H4 (cell line): ENCODE measurements at places on chromosomes 3 and 15. TPM values are rescaled to one million over a fixed set of nuclear protein-coding genes. Genes with fewer than 3 reads are reported as not detected.
A peak's percentile ranks its signal among the peaks of the same experiment; 100 is the strongest.

DNA sequence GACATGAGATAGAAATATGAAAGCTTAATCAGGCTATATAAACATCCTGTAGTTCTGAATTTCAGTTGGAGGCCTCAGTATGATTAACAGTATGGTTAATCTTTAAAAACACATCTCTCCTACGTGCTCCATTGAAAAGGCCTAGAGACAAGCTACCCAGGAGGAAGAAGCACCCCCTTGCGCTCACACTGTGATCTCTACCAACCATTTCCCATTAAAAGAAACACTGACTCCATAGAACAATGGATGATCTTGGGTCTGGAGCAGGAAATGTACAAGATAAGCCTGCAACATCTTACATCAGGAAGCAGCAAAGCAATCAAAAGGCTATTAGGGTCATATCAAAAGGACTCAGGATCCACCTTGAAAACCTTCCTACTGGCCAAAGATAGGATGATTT lies 3.4 kb upstream of the EOGT start:
- no peak for DNase-seq

The P3H2 gene
- total RNA-seq: 22.7 and 28.7 TPM in 2 replicates

The DUSP7 gene
- 4.3 and 6.2 TPM in 2 replicates for total RNA-seq

- DNase-seq: no peak
Observed at GRCh38 chr3:113018536-113019181, 27.9 kb downstream of the GTPBP8 start.

GRCh38 chr3:31534065-31534425 lies 1.3 kb downstream of the STT3B start:
- DNase-seq: no peak

DNA sequence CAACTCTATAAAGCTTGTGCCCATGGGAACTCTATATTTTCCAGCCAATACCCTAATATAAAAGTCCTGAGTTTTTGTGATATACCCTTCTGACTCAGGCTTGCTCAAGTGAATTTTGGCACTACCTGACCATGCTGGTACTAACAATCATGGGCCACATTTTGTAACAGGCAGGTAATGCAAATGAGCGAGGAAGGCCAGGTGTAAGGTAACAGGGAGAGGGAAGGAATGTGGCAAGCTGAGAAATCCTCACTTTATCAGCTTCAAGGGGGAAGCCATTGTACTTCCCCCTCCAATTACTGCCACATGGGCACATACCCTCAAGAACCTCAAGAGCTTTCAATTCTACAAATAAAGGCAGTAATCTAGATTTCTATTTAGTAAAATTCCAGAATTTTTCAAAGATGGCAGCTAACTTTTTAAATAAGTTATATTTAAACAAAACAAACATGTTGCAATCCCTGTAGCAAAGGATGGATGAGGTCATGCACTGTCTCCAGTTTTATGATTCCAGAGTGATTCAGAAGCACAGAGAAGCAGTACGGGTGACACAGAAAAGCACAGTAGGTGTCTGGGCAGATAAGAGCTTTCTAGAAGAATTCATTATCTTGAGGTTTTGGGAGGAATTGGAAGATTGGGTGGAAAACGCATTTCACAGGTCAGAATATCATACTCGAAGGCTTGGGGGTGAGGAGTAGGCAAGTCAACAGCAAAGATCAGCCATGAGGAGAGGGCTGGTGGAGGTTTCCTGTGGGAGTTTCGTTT lies 87.6 kb downstream of the FOXP1 start:
- DNase-seq: peak; percentile 25

The C3orf70 gene
- total RNA-seq: 1.3 and 2.8 TPM in 2 replicates

DNA sequence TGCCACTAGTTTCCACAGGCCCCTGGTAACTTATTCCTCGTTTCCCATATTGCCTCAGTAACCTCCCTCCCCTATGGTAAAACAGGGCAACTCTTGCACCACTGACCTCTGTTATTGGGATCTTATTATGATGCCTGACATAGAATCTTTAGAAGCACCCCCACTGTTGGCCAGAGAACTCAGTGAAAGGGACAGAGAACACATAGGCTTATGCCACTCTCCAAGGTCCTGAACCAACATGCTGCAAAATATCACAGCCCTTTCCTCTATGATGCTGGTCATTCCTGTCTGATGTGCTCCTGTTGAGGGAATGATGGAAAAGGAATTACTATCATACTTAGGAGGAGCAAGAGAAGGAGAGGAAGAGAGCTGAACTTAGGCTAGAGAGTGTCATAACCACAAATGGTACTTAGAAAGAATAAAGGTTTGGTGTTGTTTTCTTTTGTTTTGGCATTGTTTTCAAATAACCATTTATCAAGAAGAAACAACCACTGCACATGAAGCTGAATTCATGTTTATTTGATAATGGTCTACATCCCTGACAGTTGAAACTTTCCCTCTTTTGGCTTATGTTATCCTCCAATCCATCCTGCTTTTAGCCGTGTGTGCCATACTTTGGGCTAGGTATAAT lies 330.2 kb downstream of the EPHB1 start:
- DNase-seq: no peak

- peak; percentile 68 for DNase-seq
Observed at GRCh38 chr3:43389388-43390254, 103.3 kb downstream of the SNRK start.

DNA sequence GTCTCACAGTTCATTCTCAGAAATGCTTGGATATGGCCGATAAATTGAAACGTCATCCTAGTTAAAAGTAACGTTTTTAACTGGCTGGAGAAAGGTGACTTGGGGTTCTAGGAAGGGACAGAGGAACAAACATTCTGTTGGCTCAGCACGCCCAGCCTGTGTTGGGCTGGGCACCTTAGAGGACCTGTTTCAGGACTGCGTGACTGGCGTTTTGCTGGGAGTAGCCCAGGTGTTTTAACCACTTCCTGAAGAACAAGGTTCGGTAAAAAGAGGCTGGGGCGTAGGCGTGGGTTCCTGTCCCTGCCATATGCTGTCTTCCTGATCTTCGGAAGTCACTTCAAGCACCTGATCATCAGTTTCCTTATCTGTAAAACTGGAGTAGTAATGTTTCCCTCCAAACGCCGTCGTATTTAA lies 1.1 kb upstream of the TLNRD1 start:
- DNase-seq: no peak

DNA sequence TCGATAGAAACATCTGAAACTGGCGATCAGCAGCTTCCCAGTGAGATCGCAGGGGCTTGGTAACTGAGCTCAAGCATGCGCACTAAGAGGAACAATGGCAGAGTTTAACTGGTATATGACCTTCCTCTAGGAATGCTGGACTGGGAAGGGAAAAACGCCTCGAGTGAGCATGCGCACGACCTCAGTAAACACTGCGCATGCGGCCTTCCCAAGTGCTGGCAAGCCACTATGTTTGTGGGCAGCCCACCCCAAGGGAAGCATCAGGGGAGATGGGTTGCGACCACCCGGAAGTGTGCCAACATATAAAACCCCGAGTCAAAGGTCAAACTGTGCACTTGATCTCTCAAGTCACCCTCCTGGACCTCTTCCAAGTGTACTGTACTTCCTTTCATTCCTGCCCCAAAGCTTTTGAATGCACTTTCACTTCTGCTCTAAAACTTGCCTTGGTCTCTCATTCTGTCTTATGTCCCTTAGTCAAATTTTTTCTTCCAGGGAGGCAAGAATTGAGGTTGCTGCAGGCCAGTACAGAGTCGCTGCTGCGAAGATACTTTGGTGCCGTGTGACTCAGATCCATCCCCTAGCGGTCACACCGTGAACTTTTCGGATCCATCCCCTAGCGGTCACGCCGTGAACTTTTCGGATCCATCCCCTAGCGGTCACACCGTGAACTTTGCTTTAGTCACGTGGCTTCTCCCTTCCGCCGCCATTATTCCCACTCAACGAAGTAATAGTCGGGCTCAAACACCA lies 243.3 kb downstream of the FAM43A start:
- no peak for DNase-seq

DNA sequence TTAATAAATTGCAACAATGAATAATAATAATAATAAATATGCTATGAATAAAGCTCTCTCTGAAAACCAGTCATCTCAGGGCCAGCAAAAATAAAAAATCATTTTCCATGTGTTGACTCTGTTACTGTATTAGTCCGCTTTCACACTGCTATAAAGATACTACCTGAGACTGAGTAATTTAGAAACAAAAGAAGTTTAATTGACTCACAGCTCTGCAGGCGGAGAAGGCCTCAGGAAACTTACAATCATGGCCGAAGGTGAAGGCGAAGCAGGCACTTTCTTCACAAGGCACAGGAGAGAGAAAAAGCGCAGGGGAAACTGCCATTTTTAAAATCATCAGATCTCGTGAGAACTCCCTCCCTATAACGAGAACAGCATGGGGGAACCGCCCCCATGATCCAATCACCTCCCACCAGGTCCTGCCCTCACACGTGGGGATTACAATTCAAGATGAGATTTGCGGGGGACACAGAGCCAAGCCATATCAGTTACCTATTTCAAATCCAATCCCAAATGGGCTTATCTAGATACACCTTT lies 224.1 kb downstream of the IGSF11 start:
- DNase-seq: peak; percentile 36

DNA sequence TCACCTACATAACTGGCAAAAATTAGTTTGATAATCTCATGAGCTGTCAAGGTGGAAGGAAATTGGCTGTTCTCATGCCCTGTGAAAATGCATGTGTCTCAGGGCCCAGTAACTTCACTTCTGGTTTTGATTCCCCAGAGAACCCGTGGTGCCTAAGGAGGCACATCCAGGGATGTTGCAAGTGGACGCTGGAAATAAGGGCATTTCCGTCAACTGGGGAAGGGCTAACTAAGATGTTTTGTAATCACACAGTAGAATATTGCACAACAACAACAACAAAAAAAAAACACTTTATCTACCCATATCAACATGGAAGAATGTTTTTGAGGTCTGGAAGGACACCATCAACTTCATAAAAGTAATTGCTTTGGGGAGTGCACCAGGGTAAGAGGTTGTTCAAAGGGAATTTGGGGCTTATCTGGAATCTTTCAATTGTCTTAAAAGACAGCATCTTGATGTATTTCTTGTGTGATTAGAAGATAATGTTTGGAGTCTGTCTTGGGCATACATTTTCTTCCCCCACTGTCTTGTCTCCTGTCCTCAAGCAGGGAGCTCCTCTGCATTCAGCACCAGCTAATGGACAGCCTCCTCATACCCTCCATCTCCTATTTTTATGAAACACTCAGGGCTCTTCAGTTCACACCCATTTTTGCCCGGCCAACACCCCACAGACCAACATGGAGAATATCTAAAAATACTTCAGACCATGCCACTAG lies 37.2 kb upstream of the PRR20G start:
- no peak for DNase-seq

The GOLGA8T gene
- total RNA-seq: not detected in 2 replicates

GRCh38 chr15:96038650-96039049 lies 291.9 kb upstream of the NR2F2 start:
- DNase-seq: no peak

- peak; percentile 17 for DNase-seq
Observed at GRCh38 chr3:176633511-176633910, 563.8 kb downstream of the TBL1XR1 start.

The THAP10 gene
- total RNA-seq: 3.5 and 9.4 TPM in 2 replicates

DNA sequence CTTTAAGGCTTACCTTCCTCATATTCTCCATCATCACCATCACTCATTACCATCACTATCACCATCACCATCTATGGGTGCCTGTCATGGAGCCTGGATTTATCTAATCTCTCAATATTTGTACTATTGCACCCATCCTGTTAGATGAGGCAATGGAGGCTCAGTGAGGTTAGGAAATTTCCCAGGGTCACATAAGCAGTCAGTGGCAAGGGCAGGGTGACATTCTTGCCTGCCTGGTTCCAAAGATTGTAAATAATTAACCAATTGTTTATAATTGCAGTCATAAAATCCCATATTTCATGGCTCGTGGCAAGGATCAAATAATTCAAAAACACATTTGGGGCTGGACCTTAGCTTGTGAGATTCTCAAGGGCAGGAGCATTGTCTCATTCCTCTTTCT lies 55.2 kb downstream of the MGLL start:
- no peak for DNase-seq

GRCh38 chr3:38725726-38726419 lies 76.4 kb upstream of the SCN5A start:
- DNase-seq: no peak

GRCh38 chr3:197793247-197793646 lies 2.2 kb downstream of the LRCH3 start:
- no peak for DNase-seq

DNA sequence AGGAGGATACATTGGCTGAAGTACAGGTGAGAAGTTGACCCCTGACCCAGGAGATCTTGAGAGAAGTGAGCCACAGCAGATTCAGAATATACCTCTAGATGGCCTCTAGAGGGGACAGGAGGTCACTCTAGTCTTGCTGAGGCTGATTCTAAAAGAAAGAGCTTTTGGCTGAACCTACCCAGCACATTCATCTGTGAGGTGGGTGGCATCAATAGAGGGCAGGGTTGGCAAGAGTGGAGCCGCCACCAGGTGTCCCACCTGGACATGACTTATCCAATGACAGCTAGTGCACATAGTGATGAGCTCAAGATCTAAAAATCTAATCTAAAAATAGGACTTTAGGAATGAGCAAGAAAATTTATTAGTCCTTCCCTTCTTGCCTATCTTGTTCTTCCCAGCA lies 51.6 kb downstream of the CYP19A1 start:
- peak; percentile 22 for DNase-seq

The PLA2G4E gene
- total RNA-seq: not detected in 2 replicates

DNA sequence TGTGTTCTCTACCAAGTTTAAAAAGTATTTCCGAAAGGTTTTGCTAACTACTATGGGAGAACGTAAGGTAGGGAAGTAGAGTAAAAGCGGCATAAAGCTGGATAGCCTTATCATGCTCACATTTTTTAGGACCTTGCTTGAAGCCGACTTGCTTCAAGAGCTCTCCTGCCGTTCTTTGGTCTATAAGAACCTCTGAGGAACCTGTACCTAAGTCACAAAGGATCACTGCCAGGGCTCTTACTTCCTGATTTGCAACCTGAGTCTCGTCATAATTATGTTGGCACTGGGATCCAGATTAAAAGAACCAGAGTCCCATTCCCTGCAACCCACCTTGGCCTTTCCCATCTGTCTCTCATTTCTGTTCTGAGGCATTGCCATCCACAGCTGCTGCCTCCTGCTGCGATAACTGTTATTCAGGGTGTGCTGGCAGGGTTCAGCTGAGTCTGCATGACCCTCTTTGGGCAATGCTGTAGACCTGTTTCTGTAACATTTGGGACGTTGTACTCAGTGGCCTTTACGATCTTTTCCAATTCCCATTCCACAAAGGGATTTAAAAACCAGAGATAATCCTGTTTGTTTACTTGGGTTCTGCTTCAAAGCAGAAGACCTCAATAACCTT lies 131.0 kb upstream of the UMPS start:
- no peak for DNase-seq

GRCh38 chr3:7760718-7761117 lies 740.9 kb upstream of the LMCD1 start:
- DNase-seq: no peak

GRCh38 chr3:70646635-70647034 lies 334.2 kb upstream of the MDFIC2 start:
- DNase-seq: no peak

The SPPL2A gene
- total RNA-seq: 148 and 199 TPM in 2 replicates

The TNFSF10 gene
- total RNA-seq: 3.6 and 9.5 TPM in 2 replicates

- no peak for DNase-seq
Observed at GRCh38 chr15:92682741-92683510, 27.4 kb upstream of the FAM174B start.

- no peak for DNase-seq
Observed at GRCh38 chr3:59277201-59277600, 227.4 kb upstream of the CFAP20DC start.

The NT5DC2 gene
- 44.5 and 46.9 TPM in 2 replicates for total RNA-seq
